ENCODE measurements at places on chromosomes 12 and 14. TPM values are rescaled to one million over a fixed set of nuclear protein-coding genes. Genes with fewer than 3 reads are reported as not detected.

PDE3A gene
- total RNA-seq = 11.8 TPM

GRCh38 chr14:78202976-78203375 is 32.8 kb downstream of the NRXN3 start:
- H3K4me1 ChIP-seq = no peaks in the 10 kb centered on the region
- H3K27ac ChIP-seq = no peak overlapping the region
- no peaks in the 10 kb centered on the region for H3K36me3 ChIP-seq

RTN1 gene
- 16.1 TPM for total RNA-seq

MED6 gene
- total RNA-seq = 41.0 TPM

SOX5 gene
- 41.9 TPM for total RNA-seq

CD163L1 gene
- 2.0 TPM for total RNA-seq

DNA sequence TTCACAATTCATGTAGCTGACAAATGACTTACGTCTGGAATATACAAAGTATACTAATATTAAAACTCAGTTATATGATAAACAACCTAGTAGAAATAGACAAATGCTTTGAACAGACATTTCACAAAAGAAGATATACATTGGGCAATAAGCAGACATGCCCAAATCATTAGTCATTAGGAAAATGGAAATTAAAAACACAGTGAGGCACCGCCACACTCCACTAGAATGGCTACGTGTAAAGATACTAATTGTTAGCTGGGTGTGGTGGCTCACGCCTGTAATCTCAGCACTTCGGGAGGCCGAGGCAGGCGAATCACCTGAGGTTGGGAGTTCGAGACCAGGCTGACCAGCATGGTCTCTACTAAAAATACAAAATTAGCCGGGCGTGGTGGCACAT is 248.9 kb upstream of the TMEM132C start:
- no peak overlapping the region for H3K27ac ChIP-seq
- no peaks in the 10 kb centered on the region for H3K36me3 ChIP-seq
- DNase-seq = no peak
- no peaks in the 10 kb centered on the region for H3K4me1 ChIP-seq
- H3K27me3 ChIP-seq = no peaks in the 10 kb centered on the region

DNA sequence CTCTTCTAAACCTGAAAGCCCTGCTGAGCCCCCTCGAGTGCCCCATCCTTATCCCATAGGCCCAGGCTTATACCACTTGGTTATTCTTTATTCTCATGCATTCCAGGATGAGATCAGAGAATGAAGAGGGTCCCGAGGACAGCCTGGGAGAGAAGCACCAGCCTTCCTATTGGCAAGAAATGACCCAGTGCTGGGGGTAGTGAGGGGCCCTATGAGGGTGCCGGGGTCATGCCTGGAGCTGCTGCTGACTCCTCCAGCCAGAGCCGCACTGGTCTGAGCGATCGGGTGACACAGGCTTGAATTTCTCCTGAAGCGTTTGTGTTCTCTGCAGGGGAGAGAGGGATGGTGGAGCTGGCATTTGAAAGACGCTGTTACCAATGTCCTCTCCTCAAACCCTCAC is 18.1 kb downstream of the MORN3 start:
- no peak overlapping the region for H3K4me3 ChIP-seq
- H3K27me3 ChIP-seq = no peaks in the 10 kb centered on the region
- no peak for DNase-seq
- H3K36me3 ChIP-seq = no peaks in the 10 kb centered on the region
- no peaks in the 10 kb centered on the region for H3K4me1 ChIP-seq
- H3K27ac ChIP-seq = no peak overlapping the region

GRCh38 chr12:6347367-6348338 is 5.8 kb upstream of the TNFRSF1A start:
- peak overlapping the region; percentile 99 for H3K27ac ChIP-seq
- H3K4me1 ChIP-seq = peaks cover 4% of the 10 kb centered on the region
- no peaks in the 10 kb centered on the region for H3K36me3 ChIP-seq
- H3K4me3 ChIP-seq = no peak overlapping the region
- peak; percentile 77 for DNase-seq

- H3K27ac ChIP-seq = no peak overlapping the region
- H3K4me1 ChIP-seq = no peaks in the 10 kb centered on the region
- DNase-seq = no peak
- H3K4me3 ChIP-seq = no peak overlapping the region
Measured at GRCh38 chr12:78249578-78249977, 418.9 kb downstream of the NAV3 start.

DNA sequence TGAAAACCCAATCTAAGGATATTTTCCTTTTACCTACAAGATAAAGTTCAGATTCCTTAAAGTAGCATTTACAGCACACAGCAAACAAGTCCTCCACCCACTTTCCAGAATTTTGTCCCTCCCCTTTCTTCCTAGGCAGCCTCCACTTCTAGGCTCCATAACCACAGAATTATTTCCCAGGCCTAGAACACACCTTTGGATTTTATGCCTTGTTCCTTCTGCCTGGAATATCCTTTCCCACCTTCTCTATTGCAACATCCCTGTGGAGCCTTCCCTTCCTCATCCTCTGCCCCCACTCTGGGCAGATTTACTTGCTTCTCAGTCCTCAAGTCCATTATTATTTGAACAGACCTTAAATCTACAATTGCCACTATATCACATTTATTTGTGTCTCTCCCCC is 2.1 kb upstream of the TSPAN8 start:
- no peaks in the 10 kb centered on the region for H3K36me3 ChIP-seq
- no peak for DNase-seq
- peaks cover 5% of the 10 kb centered on the region for H3K4me1 ChIP-seq
- H3K27me3 ChIP-seq = no peaks in the 10 kb centered on the region
- no peak overlapping the region for H3K4me3 ChIP-seq
- peak overlapping the region; percentile 82 for H3K27ac ChIP-seq

DNA sequence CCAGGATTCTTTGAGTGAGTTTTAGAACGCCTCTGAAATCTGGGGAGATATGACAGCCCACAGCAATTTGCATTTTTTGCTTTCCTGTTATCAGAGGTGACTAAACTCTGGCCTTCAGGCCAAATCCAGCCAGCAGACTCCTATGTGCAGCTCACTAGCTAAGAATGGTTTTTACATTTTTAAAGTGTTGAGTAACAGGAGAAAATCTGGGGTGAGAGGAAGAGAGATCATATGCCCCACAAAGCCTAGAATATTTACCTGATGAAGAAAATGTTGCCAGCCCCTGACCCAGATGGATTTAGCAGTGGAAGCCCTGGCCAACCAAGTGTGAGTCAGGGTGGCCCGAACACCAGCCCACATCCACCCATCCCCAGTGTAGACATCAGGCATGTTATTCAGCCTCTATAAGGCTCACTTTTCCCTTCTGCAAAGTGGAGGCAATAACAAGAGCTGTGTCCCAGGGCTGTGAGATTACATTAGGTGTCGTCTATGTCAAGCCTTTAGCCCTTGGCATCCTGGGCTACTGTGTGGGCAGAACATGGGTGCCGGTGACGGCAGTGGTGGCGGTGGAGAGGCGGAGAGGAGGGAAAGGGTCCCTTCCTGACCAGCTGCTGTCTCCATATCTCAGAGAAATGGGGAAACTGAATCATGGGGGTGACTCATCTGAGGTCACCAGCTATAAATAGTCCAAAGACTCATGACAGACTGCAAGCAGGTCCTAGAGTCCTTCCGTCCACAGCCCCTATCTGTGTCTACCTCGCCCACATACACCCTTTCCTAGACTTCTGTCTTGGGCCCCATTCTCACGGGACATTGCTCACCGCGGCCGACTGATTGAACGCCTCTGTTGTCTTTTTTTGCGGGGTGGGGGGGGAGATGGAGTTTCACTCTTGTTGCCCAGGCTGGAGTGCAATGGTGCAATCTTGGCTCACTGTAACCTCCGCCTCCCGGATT is 32.6 kb upstream of the CD9 start:
- H3K36me3 ChIP-seq = no peaks in the 10 kb centered on the region
- H3K4me1 ChIP-seq = peaks cover 19% of the 10 kb centered on the region
- H3K27ac ChIP-seq = peak overlapping the region; percentile 80
- no peak overlapping the region for H3K4me3 ChIP-seq
- no peak for DNase-seq

- peaks cover 6% of the 10 kb centered on the region for H3K27me3 ChIP-seq
- no peak overlapping the region for H3K4me3 ChIP-seq
- H3K27ac ChIP-seq = no peak overlapping the region
- no peaks in the 10 kb centered on the region for H3K4me1 ChIP-seq
- H3K36me3 ChIP-seq = no peaks in the 10 kb centered on the region
Measured at GRCh38 chr14:74394549-74394948, 31.5 kb downstream of the SYNDIG1L start.

DNA sequence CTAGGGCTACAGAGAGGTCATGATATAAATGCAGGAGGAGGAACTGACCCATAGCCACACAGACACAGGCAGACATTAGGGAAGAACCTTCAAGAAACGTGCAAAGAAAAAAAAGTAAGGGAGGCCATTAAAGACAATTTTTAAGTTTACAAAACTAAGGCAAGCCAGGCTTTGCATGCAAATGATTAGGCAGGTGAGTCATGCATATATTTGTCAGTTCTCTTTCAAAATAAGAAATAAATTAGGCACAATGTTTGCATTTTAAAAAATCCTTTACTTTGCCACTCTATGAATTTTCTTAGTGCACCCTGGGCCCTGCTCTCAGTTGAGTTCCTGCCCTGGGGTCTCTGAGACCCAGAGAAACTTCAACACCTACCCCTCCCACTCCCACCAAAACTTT is 75.0 kb downstream of the PRMT8 start:
- no peaks in the 10 kb centered on the region for H3K27me3 ChIP-seq
- H3K4me1 ChIP-seq = no peaks in the 10 kb centered on the region
- H3K27ac ChIP-seq = no peak overlapping the region
- no peaks in the 10 kb centered on the region for H3K36me3 ChIP-seq
- no peak for DNase-seq

- no peaks in the 10 kb centered on the region for H3K4me1 ChIP-seq
- H3K27me3 ChIP-seq = no peaks in the 10 kb centered on the region
- H3K36me3 ChIP-seq = no peaks in the 10 kb centered on the region
- no peak overlapping the region for H3K27ac ChIP-seq
- no peak for DNase-seq
- no peak overlapping the region for H3K4me3 ChIP-seq
Measured at GRCh38 chr12:30420561-30420960, 275.1 kb downstream of the IPO8 start.

DNA sequence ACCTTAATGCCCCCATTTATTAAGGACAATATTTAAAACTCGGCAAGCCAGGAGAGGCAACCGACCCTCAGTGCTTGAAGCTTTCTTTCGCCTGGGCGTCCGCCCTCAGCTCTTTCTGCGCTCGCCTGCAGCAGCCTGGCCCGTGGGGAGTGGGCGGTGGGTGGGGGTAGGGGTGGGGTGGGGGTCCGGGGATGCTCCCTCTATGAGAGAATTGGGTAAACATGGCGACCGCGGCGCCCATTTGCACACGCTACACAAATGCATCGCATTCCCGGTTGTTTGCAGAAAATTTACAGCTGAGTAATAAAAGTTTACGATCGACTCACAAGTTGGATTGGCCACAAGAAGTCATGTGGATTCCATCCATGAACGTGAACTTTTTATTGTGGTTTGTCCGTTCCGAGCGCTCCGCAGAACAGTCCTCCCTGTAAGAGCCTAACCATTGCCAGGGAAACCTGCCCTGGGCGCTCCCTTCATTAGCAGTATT is 7.7 kb downstream of the HOXC8 start:
- peak overlapping the region; percentile 65 for H3K4me3 ChIP-seq
- DNase-seq = no peak
- H3K27me3 ChIP-seq = peaks cover 51% of the 10 kb centered on the region
- no peaks in the 10 kb centered on the region for H3K36me3 ChIP-seq
- H3K27ac ChIP-seq = peak overlapping the region; percentile 87
- H3K4me1 ChIP-seq = no peaks in the 10 kb centered on the region

GRCh38 chr14:68014771-68015170 is 195.2 kb downstream of the RAD51B start:
- H3K4me3 ChIP-seq = no peak overlapping the region
- no peaks in the 10 kb centered on the region for H3K4me1 ChIP-seq
- no peak overlapping the region for H3K27ac ChIP-seq
- H3K36me3 ChIP-seq = no peaks in the 10 kb centered on the region

DNA sequence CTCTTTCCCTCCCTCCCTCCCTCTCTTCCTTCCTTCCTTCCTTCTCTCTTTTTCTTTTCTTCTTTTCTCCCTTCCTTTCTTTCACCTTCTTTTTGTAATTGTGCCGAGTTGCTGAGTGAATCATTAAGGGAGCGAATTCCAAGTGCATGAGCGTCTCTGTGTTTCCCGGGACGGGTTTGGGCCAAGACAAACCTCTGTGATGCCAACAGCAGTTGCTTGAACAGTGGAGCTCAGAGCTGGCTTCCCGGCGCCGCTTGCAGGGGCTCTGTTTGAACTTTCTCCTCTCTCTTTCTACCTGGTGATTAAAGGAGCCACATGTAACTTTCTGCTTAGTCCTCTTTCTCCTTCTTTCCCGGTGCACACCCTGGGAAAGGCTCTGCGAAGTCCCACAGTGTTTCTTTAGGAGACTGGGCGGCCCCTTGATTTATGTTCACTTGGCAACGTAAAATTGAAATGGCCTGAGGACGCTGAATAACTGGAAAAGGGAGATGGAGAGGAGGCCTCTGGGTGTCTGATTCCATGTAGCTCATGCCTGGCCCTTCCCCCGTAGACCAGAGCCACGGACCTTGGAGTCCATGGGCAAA is 33.7 kb upstream of the MAP1LC3B2 start:
- peak overlapping the region; percentile 73 for H3K27ac ChIP-seq
- H3K4me1 ChIP-seq = peaks cover 35% of the 10 kb centered on the region

- H3K36me3 ChIP-seq = no peaks in the 10 kb centered on the region
- no peaks in the 10 kb centered on the region for H3K4me1 ChIP-seq
- no peaks in the 10 kb centered on the region for H3K27me3 ChIP-seq
- peak overlapping the region; percentile 56 for H3K4me3 ChIP-seq
Measured at GRCh38 chr12:49622501-49623141, 740 bp upstream of the PRPF40B start.

TM7SF3 gene
- 122 TPM for total RNA-seq

- H3K4me3 ChIP-seq = no peak overlapping the region
- no peak overlapping the region for H3K27ac ChIP-seq
- no peak for DNase-seq
- no peaks in the 10 kb centered on the region for H3K36me3 ChIP-seq
- H3K27me3 ChIP-seq = no peaks in the 10 kb centered on the region
Measured at GRCh38 chr12:47527816-47528215, 178.0 kb downstream of the RPAP3 start.

DNA sequence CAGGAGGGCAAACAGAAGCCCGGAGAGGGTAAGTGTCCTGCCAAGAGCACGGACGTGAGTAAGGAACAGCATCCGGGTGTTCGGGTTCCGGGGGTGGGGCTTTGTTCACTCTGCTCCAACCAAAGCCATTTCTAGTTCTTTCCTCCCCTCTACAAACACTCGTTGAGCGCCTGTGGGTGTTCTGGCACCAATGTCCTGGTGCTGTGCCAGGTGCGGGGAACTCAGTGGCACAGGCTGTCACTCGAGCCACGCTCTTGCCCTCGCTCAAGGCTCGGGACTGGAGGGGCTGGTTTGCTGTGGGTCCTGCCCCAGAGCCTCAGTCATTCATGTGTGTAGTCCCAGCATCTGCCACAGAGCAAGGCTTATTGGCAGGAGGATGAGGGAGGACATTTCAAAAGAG is 157.5 kb downstream of the CALM1 start:
- H3K4me3 ChIP-seq = no peak overlapping the region
- peak overlapping the region; percentile 20 for H3K27ac ChIP-seq
- H3K4me1 ChIP-seq = peaks cover 21% of the 10 kb centered on the region
- no peak for DNase-seq
- no peaks in the 10 kb centered on the region for H3K27me3 ChIP-seq
- H3K36me3 ChIP-seq = no peaks in the 10 kb centered on the region

GRCh38 chr12:54036620-54037359 is 3.9 kb downstream of the HOXC5 start:
- H3K4me1 ChIP-seq = peaks cover 24% of the 10 kb centered on the region
- no peak overlapping the region for H3K27ac ChIP-seq
- H3K27me3 ChIP-seq = no peaks in the 10 kb centered on the region
- no peak for DNase-seq
- H3K36me3 ChIP-seq = no peaks in the 10 kb centered on the region
- no peak overlapping the region for H3K4me3 ChIP-seq
